ENCODE measurements at places on chromosomes 5 and 9.
A peak's percentile ranks its signal among the peaks of the same experiment; 100 is the strongest.

DNA sequence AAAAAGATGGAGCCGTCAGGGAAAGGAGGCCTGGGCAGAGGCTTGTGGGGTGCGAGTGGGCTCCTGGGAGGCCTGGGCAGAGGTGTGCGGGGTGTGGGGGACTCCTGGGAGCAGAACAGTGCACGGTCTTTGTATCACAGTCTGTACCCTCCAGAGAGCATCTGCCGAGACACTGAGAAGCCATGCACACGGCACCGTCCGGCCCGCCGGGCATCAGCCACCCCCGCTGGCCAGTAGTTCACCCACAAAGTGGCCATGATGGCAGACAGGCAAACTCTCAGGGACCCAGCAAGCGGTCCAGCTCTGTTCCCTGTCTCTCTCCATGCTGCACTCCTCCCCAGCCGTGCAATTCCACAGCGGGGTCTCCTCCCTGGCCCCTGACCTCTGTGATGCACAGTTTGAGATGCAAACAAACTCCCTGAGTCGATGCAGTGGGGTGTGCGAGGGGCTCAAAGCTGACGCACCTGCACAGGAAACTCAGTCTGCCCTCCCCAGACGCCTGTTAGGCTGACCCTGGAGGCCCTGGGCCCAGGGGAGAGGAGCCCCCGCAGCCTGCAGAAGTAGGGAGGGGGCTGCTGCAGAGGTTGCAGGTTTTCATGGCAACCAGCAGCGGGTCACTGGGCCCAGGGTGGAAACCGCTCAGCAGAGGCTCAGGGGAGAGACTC is 9.1 kb upstream of the GPSM1 start:
- DNase-seq = no peak

- peak; percentile 32 for DNase-seq
Measured at GRCh38 chr9:109969011-109969410, 189.0 kb downstream of the PALM2AKAP2 start.

DNA sequence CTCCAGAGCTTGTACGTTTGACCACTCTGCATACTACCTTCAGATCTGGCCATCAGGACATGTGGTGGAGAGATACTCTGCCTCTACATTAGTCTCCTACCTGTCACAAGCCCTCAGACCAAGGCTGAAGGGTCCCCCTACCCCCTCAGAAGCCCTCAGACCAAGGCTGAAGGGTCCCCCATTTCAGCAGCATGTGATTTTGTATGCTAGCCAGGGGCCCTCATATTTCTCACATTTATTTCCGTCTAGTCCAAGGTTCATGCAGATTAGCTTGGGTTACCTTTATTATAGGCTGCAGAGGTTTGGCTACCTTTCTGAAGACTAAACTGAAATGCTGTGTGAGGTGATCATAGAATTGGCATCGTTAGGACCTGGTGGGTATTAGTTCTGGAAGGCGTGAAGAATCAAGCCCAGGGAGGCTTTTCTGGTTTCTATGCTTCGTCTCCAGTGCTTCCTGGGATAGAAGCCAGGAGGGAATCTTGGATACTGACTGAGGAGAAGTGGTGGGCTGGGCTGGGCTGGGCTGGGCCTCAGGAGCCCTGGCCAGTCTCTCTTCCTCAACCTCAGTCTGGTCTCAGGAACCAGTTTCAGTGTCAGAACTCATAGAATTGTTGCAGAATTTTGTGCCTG is 2.8 kb downstream of the SMIM32 start:
- no peak for DNase-seq

DNA sequence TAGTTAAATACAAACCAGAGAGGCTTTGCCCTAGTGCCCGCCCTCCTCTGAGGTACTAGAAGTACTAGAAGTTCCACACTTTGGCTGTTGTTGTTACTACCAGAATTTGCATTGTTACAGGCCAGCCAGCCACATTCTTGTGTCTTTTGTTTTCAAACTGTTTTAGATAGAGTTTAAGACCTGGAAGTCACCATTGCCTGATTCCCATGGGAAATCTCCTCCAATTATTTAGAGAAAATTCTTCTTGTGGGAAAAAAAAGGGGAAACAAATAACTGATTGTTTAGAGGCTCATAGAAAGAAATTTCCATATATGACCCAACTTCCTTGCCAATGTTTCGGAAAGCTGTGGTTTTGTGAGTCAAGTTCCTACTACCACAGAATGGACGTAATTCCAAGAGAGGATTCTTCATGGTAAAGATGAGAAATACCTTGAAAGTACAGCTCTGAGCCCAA is 252.2 kb downstream of the GOLPH3 start:
- no peak for DNase-seq

DNA sequence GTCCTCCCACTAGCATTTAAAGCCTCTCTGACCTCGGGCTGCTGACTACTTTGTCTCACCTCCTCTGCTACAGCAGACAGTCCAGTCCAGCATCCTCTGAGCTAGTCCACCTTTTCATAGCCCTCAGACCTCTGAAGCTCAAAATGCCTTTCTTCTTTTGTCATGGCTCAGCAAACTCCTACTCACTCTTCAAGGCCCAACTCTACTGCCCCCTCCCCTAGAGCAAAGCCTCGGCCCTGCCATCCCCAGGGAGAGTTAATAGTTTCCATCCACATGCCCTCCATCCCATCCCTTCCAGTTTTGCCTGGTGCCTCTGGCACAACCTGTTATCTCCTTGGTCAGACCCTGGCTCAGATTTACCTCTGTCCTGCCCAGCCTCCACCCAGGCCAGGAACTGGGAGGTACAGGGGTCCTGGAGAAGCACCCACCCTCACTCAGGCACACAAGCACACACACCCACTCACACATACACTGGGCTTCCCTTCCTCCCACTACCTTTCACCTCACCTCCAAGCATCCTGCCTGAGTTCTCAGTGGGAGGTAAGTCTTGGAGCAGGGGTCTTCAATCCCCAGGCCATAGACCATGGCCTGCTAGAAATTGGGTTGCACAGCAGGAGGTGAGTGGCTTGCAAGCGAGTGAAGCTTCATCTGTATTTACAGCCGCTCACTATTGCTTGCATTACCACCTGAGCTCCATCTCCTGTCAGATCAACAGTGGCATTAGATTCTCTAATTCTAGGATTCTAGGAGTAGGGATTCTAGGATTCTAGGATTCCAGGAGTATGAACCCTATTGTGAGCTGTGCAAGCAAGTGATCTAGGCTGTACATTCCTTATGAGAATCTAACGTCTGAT is 18.1 kb downstream of the PDLIM4 start:
- DNase-seq = no peak

DNA sequence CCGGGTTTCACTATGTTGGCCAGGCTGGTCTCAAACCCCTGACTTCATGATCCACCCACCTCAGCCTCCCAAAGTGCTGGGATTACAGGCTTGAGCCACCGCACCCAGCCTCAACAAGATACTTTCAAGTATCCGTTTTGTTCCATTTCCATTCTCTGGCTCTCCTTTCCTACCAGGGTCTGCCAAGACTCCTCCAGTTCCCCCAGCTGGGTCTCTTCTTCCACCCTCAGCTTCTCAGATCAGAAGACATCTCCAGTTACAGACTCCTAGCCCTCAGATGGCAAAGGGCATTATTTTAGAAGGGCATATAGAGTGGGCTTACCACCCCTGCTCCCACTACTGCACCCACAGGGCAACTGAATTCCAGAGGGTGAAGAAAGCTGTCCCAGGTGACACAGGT is 1.5 kb upstream of the PDGFRB start:
- no peak for DNase-seq

DNA sequence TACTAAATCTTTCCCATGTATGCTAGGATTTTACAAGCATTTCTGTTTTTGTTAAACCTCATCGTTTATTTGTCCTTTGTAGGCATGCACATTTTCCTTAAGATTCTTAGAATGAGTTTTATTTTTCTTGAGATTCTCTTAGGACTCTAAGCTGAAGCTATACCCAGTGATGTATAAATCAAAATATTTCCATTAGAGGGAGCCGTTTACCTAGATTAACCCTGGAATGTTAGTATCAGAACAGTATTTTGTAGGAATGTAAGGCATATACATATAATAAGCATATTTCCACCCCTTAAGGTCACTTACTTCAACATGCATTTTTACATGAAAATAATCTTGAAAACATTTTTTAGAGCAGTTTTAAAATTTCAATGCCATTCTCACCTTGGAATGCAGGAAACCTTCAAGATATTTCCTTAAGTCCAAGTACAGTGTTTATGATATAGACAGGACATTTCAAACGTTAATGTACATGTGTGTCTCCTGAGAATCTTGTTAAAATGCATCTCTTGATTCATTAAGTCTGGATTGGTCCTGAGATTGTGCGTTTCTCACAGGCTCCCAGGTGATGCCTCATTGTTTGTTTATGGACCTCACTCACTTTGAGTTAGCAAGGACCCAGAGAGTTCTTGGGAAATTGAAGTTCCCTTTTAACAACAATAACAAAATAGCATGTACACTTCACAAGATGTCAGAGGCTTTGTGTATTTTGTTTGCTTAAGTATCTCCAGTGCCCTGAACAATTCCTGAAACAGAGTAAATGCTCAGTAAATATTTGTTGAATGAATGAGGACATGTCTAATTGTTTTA is 34.9 kb upstream of the FCHO2 start:
- peak; percentile 38 for DNase-seq

GRCh38 chr5:90915393-90915792 is 356.8 kb downstream of the ADGRV1 start:
- no peak for DNase-seq

GRCh38 chr5:82760856-82761255 is 316.3 kb downstream of the TMEM167A start:
- no peak for DNase-seq

DNA sequence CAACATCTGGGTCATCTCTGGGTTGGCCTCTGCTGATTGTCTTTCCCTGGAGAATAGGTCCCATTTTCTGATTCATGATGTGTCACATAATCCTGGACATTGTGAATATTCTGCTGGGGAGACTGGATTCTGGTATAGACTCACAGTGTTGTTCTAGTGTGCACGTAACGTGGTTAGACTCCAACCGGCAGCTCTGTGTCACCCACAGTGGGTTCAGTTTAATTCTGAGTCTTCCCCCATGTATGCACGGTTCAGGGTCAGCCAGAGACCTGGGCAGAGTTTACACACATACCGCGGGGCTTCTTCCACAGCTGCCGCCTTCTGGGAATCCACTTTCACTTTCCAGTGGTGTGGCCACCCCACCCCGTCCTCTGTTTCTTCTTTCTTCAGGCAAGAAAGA is 38.0 kb upstream of the LRRC14B start:
- DNase-seq = no peak

- DNase-seq = peak; percentile 85
Measured at GRCh38 chr9:113376634-113377567, at the start of gene HDHD3. TSS of gene HDHD3 (minus strand) at chr9:113376986. CDS start at chr9:113374354, 2,632 bp downstream.

GRCh38 chr9:124286292-124286931 is 28.7 kb downstream of the NEK6 start:
- no peak for DNase-seq

DNA sequence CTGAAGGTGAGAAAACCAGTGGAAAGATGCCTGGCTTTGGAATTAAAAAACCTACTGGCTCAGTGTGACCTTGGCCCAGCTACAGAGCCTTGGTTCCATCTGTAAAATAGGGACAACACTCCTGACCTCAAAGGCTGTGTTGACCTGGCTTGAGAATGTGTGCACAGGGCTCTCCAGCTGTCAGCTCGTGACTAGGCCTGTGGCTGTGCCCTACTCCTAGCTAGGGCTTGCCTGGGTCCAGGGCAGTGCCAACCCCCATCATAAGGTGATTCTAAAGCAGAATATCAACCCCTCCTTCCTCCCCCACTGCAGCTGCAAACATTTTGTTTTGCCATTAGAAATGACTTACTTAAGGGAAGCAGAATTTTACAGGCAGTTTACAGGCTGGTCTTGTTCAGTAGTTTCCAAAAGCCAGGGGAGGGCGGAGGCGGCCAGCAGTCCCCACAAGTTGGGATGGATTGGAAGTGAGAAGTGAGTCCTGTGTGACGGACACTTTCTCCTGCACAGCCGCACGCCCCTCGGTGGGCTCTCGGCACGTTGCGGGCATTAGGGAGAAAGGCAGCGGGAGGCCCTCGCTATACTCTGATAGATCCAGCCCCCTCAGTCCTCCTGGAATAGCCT is 7.3 kb downstream of the PITX1 start:
- DNase-seq = no peak

DNA sequence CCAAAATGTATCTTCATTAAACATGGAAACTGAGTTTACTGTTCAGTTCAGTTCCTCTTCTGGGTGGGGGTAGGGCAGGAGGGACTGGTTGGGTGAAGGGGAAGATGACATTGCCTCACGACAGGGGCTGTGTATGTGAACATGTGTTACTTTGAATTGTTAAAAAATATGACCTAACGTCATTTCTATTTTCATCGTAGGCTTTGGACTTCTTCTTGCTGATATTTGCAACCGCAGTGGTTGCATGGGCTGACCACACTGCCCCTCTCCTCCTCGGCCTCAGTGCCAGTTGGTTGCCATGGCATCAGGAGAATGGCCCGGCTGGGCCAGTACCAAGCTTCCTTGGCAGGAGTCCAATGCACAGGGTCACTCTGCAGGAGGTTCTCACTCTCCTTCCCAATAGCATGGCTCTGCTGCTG is 41.5 kb downstream of the HACD4 start:
- DNase-seq = no peak

GRCh38 chr5:32022638-32023037 is 151.5 kb downstream of the GOLPH3 start:
- DNase-seq = no peak

GRCh38 chr5:71872311-71872864 is 153.3 kb downstream of the CARTPT start:
- DNase-seq = peak; percentile 30

- DNase-seq = no peak
Measured at GRCh38 chr9:98142925-98143481, 24.0 kb upstream of the TRIM14 start.

DNA sequence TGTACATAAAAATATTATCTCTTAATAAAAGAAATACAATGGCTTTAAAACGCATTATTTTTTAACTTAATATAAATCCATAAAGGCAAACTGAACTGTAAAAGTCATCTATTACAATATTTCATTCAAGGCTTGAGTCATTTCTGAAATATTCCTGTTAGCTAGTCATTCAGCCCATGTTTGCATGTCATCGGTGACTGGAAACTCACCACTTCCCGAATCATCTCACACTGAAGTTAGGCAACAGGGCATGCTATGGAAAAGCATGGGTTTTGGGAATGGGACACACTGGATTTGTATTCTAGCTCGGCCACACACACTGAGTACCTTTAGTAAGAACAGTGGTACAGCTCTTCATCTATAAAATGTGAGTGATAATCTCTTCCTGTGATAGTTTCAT is 691.1 kb upstream of the C9orf72 start:
- DNase-seq = no peak
